ENCODE measurements at places on chromosomes 7 and 10.

- no peak for DNase-seq
These were observed 557 bp upstream of the ZNF282 start for GRCh38 chr7:149194799-149195179.

DNA sequence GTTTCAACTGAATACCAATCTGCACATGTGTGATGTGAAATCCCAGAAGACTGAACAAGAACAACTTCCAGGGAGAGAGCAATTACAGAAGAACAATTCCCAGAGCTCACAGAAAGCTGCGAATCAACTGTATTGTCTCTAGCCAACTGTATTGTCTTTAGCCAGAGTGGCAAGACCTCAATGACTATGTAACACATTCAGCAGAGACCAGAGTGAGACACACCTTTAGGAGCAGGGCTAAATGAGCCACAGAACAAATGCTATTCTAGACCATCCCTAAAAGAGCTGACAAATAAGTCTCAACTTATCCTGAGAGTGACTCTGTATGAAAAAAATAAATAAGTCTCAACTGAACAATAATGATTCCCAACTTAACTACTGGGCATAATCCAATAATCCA is 72.0 kb downstream of the KMT2C start:
- no peak for DNase-seq

- DNase-seq: no peak
These were observed 313.6 kb upstream of the ZMIZ1 start for GRCh38 chr10:78755063-78755701.

DNA sequence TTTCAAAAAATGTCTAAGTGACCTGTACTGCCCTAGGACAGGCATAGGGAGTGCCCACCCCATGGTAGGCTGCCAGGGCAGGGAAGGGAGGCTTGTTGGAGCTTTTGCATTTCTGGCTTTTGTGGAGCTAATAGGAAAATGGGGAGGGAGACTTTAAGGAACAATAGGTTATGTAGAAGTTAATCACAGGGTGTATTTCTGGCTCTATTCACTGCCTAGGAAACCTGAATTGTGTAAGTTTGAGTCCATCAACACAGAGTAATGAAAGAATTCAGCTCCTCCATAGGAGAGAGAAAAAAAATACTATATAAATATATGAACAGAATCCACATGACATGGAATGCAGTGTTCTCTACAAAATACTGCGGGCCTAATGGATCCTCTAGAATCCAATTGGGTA is 661.5 kb downstream of the KCNMA1 start:
- no peak for DNase-seq

DNA sequence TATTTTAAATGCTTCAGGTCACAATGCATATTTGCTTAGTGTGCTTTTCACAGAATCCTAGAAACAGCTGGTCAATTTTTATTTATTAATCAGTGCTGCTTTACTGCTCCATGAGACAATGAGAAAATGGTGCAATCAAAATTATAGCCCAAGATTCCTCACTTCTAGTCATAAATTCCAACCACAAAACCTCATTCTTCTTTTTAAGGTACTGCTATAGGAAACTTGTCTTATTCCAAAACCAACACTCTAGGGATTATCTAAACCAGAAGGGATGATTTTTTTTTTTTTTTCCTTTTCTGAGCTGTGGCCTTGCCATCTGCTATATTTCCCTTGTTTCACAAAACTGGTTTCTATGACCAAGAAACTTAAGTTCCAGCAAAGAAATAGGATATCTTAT is 64.0 kb upstream of the SEMA3A start:
- no peak for DNase-seq
